Stimulated activated CD8-positive, alpha-beta memory T cell treated with anti-CD3 and anti-CD28 coated beads, Interleukin-7, amount 100 ng/mL, for 4 hours (primary cell): ENCODE measurements at places on chromosomes 2 and 18.

DNA sequence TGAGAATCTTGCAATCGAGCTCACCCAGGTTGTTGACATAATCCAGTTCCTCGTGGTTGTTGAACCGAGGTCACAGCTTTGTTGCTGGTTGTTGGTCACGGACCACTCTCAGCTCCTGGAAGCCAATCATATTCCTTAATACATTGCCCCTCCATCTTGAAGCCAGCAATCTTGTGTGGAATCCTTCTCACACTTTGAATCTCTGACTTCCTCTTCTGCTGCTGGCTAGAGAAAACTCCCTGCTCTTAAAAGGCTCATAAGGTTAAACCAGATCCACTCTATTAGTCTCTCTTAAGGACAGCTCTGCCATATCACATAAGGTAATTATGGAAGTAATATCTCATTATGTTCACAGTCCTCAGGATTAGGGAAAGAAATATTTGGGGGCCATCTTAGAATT lies 41.1 kb downstream of the SP140 start:
- DNase-seq = no peak

DNA sequence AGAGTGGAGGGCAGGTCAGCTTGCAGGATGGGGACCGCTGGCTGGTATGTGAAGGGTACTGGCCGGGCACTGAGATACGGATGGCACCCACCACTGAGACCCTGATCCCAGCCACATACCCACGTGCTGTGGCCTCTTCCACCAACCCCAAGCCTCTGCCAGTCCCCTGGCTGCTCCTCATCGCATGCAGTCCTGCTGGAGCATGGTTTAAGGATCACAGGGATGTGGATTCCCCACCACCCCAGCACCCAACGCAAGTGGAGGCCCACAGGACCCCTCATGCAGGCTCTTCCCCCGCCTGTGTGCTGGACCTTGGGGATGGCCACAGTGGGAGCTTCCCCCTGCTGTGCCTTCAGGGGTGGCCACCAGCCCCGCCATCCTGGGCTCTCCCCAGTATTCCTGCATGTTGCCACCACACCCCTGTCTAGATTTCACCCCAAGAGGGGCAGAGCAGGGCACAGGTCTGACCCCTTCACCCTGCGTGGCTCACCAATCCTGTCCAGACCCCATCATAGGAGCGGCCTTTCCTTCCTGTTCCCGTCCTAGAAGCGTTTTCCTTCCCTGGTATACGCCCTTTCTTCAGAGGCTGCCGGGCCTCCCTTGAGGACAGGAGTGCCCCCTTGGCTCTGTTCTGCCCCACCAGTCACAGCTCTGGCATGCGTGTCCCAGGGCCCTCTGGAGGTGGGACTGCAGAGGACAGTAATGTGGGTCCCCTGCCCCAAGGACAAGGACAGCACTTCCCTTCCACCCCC lies 18.3 kb downstream of the MLPH start:
- no peak for DNase-seq

- no peak for DNase-seq
Observed at GRCh38 chr2:109284826-109285225, 155.8 kb downstream of the SH3RF3 start.

- DNase-seq = no peak
Observed at GRCh38 chr2:34851804-34852203, 1252.7 kb upstream of the FAM98A start.

DNA sequence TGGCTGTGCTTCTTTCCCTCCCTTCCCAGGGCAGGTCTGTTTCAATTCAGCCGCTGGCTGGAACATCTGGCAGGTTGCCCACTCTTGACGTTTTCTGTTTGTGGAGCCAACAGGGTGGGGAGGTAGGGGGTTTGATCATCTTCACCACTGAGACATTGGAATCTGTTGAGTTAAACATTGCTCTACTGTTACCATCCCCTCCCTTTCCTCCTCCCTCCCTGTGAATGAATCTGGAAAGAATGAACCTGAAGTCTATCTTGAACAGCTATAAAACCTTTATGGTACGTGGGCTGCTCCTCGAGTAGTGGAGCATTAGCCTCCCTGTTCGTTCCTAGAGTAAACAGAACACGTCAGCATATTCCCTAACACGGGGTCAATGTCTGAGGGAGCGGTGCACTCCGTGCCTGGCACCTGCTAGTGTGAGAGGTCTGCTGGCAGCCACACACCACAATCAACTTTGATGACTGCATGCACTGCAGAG lies 249.9 kb upstream of the RBBP8 start:
- no peak for DNase-seq

GRCh38 chr2:173109253-173110188 lies 33.9 kb downstream of the MAP3K20 start:
- no peak for DNase-seq

DNA sequence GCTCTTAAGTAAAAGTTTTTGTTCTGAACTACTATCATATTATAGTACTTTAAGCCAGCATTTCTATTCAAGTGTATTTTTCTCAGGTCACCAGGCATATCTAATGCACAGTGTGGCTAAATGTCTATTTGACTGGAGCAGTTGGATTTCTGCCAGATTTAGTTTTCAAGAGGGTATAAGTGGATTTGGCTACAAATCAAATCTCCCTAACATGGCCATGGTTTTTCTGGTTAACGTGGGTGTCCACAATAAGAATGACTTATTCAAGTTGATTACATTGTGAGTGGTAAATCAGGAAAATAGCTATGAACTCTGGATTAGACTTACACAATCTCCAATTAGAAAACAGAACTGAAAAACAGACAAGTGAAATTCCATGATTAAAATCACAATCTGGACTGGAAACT lies 5.7 kb upstream of the CHN1 start:
- no peak for DNase-seq

DNA sequence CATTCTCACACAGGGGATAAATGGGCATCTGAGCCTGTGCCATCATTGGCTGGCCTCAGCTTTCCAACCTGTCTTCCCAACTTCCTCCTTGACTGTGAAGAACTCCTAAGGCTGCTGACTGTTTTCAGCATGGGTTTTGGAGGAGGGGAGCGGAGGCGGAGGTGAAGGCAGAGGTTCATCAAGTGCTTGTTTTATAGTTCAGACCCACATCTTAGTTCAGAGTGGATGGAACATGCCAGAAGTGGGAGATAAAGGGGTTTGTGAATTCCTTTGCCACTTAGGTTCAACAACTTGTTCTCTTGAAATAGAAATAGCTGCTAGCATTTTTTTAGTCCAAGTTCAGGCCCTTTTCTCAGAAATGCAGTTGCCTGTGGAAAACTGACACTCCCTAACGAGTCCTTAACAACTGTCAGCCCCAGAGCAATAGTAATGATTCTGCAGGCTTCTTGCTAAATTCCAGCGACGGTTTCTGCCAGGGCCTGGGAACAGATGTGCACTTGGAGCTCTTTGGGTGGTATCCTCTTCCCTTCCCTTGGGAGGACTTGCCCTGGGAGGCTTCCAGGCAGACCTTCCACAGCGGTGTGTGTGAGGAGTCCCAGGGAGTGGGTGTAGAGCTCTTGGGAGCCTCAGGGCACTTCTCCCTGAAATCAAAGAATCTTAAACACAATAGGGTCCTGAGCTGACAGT lies 30.1 kb upstream of the ITGA6 start:
- DNase-seq = no peak

- DNase-seq = no peak
Observed at GRCh38 chr18:5456577-5457461, 87.0 kb downstream of the EPB41L3 start.

DNA sequence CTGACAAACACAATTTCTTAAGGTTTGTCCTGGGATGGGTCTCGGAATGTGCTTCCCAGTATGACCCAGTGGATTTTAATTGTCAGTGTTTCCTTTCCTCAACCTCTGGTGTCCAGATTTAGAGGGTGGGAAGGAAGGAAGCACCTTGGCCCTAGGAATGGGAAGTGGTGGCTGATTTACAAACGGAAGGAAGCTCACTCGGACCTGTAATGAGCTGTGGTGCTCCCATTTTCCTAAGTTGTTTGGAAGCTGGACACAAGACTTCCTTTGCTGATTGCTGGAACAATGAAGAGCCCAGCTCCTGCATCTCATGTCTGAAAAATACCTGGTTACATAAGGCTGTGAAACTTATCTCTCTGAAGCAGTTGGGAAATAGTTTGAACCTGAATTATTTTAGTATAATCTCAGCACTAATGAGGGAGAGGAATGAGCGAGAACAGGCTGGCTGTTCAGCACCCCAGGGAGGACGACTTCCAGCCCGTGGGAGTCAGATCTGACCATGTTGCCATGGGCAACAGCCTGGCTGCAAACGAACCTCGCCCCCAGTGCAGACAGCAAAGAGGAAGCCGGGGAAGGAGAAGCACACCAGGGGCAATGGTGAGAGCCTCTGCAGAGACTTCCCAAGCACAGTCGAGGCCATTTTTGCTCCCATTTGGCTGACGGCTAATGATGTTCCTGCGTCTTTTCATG lies 74.4 kb upstream of the ASB18 start:
- no peak for DNase-seq

DNA sequence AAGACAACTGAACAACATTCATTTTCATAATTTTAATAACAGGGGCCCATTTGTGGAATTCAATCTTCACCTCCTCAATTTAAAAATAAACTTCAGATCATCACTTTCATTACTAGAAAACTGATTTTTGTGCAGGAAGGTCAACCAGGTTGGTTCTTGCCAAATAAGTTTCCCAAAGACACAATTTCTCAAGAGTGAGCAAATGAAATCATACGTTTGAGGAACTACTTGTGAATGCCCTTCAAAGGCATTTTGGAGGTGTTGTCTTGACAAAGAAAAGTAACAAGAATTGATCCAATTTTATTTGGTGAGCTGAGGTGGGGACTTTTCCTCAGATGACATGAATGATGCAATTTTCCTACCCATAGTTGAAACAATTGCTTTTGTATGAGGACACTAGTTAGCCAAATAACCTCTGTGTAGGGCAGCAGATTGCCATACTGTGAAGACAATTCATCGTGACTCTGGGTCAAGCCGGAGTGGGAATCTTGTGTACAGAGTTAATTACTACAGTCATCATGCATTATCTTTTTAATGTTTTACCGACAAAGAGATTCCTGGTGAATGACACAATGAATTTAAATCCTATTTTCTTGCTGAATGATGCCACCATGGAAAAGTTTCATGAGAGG lies 121.8 kb downstream of the TGFA start:
- no peak for DNase-seq

DNA sequence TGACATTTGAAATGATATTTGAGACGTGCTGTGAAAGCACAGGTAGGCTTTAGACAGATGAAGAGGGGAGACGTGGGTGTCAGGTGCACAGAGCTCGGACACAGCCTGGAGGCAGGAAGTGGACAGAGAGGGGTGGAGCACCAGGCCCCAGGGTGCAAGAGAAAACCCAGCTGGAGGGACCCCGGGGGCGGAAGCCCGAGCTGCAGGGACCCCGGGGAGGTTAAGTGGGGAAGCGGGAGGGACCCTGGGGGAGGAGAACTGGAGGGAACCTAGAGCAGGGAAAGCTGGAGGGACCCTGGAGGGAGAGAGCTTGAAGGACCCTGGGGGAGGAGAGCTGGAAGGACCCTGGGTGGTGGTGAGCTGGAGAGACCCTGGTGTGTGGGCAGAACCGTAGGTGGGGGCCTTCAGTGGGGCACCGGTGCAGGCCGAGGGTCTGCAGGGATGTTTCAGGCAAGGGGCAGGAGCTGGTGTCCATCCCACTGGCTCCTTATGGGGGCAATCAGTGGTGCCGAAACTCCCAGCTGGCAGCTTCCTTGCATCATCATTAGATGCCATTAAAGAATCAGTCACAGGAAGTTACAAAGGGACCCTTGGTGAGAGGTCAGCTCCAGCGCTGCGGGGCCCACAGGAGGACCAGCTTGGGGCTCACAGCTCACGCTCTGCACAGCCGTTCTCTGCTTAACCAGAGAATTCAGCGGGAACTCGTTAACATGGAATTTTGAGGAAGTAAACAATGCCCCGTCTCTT lies 246.6 kb downstream of the EIPR1 start:
- no peak for DNase-seq

- DNase-seq = no peak
Observed at GRCh38 chr2:96591054-96591453, 47.1 kb downstream of the KANSL3 start.

DNA sequence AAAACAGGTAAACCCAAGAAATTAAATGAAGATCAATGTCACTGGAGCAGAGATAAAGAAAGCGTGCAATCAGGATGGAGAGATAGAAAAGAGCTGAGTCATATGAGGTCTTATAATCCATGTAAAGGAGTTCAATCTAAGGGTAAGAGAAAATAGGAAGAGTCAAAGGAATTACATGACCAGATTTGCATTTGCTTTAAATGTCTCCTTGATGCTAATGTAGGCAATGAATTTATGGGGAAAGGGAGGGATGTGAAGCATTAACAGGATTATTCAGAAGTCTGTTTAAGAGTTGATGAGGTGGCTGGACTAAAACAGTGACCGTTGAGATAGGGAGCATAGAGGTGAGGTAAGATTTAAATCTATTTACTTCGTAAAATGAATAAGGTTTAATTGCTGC lies 623.1 kb downstream of the MBD2 start:
- DNase-seq = no peak

GRCh38 chr18:38028946-38029345 lies 463.3 kb upstream of the CELF4 start:
- no peak for DNase-seq

DNA sequence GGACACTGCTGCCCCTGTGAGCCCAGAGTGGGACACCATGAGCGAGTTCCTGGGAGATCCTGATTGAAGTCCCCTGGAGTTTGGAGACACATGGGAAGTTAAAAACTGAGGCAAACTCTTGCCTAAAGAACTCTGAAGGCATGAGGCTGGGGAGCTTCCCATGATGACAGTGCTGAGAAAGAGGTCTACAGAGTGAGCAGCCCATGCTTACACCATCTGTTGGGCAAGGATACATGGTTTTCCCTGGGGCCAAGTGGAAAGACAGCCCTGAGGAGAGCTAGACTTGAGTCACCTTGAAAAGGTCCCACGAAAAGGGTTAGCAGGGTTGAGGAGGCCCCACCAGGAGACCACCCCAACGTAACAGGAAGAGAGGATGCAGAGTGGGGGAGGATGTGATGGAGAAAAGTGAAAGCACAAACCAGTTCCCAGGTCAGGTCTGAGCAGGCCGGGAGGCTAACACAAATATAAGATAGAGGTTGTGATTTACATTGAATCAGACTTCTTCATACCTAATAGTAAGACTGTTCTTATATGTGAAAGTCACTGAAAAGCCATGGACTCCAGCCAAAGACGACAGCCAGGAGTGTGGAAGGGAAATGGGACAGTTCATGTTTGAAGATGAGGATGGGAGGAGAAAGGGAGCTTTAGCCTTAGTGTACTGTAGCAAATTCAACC lies 13.5 kb upstream of the FEZ2 start:
- no peak for DNase-seq

GRCh38 chr2:39313575-39313974 lies 69.8 kb upstream of the CDKL4 start:
- DNase-seq = no peak
